RPMI7951 (cell line): ENCODE measurements at places on chromosomes 16 and 17. TPM values are rescaled to one million over a fixed set of nuclear protein-coding genes. Genes with fewer than 3 reads are reported as not detected.

REXO5 gene
- 8.6 and 12.5 TPM in 2 replicates for total RNA-seq

FLOT2 gene
- 28.7 and 30.6 TPM in 2 replicates for total RNA-seq

FMNL1 gene
- 10.3 and 13.1 TPM in 2 replicates for total RNA-seq

C16orf87 gene
- 10.8 and 11.8 TPM in 2 replicates for total RNA-seq

DNA sequence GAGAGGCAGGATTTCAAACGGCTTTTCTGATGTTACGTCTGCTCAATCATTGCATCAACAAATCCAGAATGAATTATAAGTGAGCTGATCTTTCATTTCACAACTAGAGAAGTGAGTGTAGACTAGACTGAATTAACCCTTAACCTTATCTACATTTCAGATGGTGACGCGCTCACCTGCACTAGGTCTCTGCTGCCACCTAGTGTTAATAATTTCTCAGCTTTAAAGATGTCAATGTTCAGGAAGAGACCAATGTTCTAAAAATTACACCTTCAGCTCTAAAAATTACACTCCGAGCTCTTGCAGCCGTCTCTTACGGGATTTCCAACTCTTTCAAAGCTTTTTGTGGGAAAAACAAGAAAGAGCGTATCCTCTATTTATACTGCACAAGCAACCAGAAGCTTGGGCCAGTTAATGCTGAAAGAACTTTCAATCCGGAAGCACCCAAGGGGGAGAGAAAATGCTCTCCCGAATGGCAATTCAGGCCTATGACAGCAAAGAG, 88.2 kb upstream of the FA2H start:
- peak; percentile 26 for DNase-seq
